Stimulated activated CD8-positive, alpha-beta memory T cell treated with anti-CD3 and anti-CD28 coated beads, Interleukin-2, amount 100 ng/mL, for 1 hour (primary cell): ENCODE measurements at places on chromosomes 7 and 10.

DNA sequence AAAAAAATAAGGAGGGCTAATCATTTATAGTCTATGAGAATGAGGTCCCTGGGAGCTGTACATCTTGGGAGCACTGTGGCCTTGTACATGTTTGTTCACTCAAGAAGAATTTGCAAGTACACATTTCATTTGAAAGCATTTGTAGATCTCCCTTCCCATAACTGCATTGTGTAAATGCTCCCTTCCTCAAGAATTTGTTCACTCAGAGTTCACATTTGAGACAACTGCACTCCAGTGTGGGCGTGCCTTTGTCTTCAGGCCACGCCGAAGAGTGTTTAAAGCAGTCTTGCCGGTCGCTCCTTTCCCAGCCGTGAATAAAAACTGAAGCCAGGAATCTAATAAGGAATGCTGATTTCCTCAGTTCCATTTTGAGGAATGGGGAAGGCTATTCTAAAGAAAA, 291.1 kb upstream of the LYZL1 start:
- DNase-seq, result no peak

DNA sequence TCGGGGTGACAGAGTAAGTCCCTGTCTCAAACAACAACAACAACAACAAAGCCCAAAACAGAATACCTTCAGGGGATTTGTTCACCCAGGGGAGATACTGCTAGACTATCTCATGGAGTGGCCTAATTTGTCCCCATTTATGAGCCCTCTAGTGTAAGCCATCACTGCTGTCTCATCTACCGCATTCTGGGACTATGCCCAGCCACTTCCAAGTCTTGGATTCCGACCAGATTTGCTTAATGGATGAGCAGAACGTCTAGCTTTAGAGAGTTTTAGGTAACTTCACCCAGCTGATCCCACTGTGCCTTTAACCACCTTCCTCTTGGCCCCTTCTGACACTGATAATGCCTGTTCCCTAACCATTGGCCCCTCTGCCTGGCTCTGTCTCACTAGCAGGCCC, 47.1 kb downstream of the PAPSS2 start:
- DNase-seq, result no peak

DNA sequence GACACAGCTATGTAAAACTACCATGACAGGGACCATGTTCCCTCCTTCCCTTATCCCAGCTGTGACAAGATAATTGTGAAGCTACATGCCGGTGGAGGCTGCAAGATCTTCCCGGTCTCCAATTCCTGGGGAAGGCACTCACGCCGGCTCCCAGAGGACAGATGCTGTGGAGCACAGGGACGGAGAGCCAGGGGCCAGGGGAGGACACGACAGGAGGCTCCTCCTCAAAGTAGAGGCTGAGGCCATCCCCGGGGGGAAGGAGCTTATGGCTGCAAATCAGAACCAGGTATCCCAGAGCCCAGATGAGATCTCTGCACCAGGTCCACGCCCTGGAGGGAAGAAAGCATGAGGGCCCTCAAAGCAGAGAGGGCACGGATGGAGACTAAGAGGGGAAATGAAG, 286.2 kb downstream of the TCERG1L start:
- DNase-seq, result no peak

- DNase-seq, result no peak
These were observed 55.9 kb upstream of the EMX2 start for GRCh38 chr10:117486606-117487005.

DNA sequence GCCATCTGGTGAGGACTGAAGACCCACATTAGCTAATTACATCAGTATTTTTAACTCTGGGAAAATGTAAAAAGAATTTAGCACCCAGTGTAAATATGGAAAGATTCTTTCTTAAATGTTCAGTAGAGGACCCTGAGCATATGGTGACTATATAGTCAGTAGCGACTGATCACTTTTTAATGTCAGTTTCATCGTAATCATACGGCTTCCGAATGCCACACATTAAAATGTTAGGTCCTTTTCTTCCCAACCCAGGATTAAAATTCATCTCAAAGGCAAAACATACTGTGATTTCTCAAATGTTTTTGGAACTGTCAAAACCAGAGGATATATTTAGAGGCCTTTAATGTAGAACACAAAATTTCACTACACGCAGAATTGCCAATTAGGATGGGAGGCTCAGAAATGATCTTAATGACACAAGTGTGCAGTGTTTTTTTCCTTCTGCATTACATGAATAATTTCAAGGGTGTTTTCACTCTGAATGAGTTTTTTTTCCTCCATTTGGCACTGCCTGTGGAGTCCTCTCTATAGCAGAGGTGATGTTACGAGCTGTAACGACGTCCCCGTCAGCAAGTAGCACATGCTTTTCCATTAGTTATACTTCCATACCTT, 382.7 kb downstream of the PAXIP1 start:
- no peak for DNase-seq

DNA sequence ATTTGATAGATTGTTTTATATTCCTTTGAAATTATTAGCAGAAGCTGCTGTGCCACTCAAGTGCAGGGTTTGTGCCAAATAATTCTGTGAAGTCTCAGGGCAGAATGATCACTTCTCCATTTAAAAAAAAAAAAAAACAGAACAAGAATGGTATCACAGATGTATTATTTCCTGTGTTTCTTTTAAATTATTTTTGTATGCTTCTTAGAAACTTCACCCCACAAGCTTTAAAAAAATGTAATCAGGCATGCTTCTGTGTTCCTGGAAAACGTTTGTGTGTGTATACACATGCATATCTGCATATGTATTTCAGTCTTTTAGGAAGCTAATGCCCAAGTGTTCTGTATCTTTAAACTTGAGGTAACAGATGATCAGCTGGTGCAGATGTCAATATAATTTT, 6.3 kb upstream of the CD36 start:
- DNase-seq, result no peak

- no peak for DNase-seq
These were observed 65.0 kb upstream of the EN2 start for GRCh38 chr7:155392726-155393570.

DNA sequence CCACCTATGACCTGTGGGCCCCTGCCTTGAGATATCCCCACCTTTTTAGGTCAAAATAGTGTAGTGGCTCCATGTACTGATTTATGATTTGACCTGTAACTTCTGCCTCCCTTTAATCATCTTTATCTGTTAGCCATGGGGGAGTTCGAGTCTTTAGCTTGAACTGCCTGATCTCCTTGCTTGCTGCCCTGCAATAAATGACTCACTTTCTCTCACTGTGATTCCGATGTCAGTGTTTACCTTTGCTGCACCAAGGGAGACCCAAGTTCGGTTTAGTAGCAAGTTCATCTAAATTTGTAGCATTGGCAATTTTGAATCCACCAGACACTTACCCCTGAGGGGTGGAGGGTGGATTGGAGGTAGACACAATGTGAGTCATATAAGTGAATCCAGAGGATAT, 814.6 kb upstream of the AUTS2 start:
- no peak for DNase-seq

- no peak for DNase-seq
These were observed 30.7 kb downstream of the ST8SIA6 start for GRCh38 chr10:17423632-17424186.

GRCh38 chr7:35716038-35716803, 21.3 kb upstream of the HERPUD2 start:
- no peak for DNase-seq

DNA sequence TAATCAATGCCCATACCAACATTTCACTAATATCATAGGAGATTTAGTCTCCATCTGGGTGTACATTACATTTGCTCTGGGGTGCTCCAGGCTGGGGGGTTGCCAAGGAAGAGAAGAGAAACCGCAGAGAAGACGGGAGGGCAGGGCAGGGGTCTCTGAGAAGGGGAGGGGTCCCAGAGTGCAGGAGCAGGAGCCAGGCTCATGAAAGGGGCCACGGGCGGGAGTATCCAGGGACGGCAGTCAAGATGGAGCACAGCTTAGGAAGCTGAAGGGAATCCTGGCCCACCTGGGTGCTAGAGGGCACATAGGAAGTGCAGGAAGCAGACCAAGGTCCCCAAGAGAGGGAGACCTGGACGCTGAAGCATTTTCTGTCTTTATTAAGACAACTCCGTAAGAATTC, 2.2 kb downstream of the LEP start:
- no peak for DNase-seq

GRCh38 chr7:144470078-144470477, 66.6 kb upstream of the NOBOX start:
- no peak for DNase-seq
